ENCODE measurements at places on chromosomes 4 and X. TPM values are rescaled to one million over a fixed set of nuclear protein-coding genes. Genes with fewer than 3 reads are reported as not detected.

DNA sequence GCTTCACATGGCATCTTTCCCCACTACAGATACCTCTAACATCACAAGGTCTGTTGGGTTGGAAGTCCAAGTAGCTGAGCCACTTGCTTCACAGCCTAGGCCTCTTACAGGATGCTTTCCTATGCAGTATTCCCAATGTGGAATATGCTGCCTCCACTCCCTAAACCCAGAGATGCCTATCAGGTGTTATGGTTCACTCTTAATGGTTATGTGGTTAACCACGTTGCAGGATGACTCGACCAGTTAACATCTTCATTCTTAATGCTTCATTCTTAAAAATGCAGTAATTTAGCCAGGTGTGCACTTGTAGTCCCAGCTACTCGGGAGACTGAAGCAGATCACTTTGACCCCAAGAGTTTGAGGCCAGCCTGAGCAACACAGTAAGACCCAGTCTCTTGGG is 24.2 kb downstream of the HAUS3 start:
- no peak for DNase-seq
- no peaks in the 10 kb centered on the region for H3K4me1 ChIP-seq
- H3K27me3 ChIP-seq = no peaks in the 10 kb centered on the region
- no peak overlapping the region for H3K4me3 ChIP-seq
- H3K27ac ChIP-seq = no peak overlapping the region

GRCh38 chr4:122930862-122931261 is 8.5 kb upstream of the NUDT6 start:
- H3K27me3 ChIP-seq = no peaks in the 10 kb centered on the region
- H3K27ac ChIP-seq = no peak overlapping the region
- H3K36me3 ChIP-seq = no peaks in the 10 kb centered on the region
- DNase-seq = no peak
- H3K4me1 ChIP-seq = no peaks in the 10 kb centered on the region

DNA sequence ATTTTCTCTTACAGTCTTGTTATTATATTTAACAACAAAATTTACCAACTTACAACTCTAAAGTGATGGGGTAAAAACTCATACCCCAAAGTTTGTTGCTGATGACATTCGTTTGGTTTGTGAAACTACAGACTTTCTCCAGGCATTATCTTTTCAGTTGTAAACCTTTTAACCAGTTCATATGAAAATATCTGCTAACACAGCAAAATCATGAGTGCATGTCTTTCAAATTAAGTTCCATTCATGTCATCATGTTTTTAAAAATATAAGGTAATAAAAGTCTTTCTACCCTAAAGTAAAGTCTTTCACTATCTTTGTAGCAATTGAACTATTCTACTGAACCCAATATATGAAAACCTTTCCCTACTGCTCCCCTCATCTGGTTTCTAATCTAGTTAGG is 3.4 kb upstream of the GALNTL6 start:
- H3K27me3 ChIP-seq = peaks cover 18% of the 10 kb centered on the region
- H3K4me3 ChIP-seq = no peak overlapping the region
- H3K4me1 ChIP-seq = no peaks in the 10 kb centered on the region
- H3K27ac ChIP-seq = no peak overlapping the region
- no peak for DNase-seq

CSAG1 gene
- polyA plus RNA-seq = not detected

EGFL6 gene
- not detected for polyA plus RNA-seq

IL2 gene
- polyA plus RNA-seq = not detected

Measured in heart left ventricle (tissue), 16 donors.